AG09309 (cell line): ENCODE measurements at places on chromosomes 11 and 22.

- no peak for DNase-seq
These were observed 1.7 kb downstream of the RASGRP2 start for GRCh38 chr11:64742087-64742888.

DNA sequence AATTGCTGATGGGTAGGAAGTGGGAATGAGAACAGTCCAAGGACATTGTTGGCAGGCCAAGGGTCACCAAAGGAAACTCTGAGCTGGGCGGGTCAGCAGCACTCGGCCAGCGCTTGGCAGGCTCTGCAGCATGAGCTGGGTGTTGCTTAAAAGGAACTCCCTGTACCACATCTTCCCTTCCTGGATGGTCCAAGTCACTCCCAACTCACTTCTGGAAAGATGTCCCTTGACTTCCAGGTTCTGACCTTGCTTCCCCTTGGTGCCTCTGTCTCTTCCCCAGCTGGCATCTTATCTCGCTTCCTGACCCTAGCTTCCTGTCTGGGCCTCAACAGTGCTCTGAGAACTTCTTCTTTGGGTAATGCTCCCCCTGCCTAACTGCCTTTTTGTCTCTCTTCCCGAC is 24.8 kb upstream of the SWAP70 start:
- DNase-seq = no peak

DNA sequence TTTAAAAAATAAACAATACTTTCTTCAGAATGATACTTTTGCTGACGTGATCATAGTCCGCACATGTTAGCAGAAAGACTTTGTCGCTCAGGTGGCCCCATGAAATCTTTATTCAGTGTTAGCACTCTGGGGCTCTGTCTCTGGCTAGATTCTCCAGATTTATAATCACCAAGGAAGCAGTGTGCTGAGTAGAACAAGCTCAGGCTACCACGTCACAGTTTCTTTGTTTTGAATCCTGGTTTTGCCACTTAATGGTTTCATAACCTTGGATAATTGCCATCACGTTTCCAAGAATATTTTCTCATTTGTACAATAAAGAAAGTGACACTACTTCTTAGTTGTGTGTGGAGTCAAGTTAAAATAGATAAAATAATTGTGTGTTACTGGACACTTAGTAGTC is 3.9 kb upstream of the MUC15 start:
- DNase-seq = no peak

GRCh38 chr11:126332221-126332711 is 23.2 kb upstream of the ST3GAL4 start:
- peak; percentile 62 for DNase-seq

GRCh38 chr22:24407278-24407665 is 20.1 kb upstream of the ADORA2A start:
- no peak for DNase-seq

DNA sequence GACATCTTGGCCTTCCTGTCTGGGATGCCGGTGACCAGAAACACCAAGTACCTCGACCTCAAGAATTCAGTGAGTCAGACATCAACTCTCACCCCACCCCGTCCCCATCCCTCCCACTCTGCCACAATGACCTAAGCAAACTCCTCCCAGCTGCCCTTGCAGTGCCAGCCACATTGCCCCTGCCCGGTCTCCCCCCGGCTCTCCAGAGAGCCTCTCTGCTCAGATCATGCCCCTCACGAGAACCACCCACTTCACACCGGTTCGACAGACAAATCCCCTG is 23.6 kb upstream of the MYRF start:
- no peak for DNase-seq

DNA sequence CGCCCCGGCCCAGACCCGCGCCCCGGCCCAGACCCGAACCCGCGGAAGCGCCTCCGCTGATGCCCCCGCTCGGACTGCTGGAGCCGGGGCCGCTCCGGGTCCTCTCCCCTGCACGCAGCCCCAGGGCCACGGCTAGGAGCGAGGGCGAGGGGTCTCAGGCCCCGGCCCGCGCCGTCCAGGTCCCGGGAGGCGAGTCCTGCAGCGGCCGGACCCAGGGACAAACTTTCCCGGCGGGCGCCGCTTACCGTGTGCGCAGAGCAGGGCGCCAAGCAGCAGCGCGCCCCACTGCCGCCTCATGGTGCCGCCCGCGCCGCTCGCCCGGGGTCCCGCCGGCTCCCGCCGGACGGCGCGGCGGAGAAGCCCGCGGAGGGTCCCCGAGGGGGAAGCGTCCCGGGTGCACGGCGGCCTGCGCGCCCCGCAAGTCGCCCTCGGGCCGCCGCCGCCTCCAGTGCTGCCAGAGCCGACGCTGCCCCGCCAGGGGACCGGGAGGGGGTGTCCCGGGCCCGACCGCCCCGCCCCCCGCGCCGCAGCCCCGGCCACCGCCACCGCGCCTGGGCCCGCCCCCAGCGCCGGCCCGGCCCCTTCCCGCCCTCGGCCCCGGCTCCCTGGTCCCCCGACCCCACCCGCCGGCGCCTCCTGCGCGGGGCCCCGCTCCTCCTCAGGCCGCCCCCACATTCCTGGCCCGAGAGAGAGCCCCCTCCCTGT is at the start of gene LRP4:
Gene LRP4, minus strand, starts transcription at position 468 of the 705 bp plus-strand sequence. Its CDS starts 171 bp downstream, at position 297.
- no peak for DNase-seq

DNA sequence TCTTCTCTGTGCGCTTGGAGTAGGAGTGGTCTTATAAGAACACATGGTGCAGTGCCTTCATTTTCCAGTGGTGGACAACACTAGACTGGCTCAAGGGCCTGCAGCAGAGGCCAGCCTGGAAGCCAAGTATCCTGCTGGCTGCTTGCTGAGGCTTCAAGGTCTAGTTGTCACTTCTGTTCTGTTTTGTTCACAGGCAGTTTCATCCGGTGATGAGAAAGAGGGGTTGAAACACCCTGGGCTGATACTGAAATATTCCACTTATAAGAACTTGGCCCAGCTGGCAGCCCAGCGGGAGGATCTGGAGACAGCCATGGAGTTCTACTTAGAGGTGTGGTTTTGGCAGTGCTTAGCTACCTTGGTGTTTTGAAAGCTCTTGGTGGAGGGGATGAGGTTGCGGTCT is 29.8 kb downstream of the CABIN1 start:
- DNase-seq = no peak

- no peak for DNase-seq
These were observed 39.7 kb upstream of the POU2AF2 start for GRCh38 chr11:111205632-111206385.

DNA sequence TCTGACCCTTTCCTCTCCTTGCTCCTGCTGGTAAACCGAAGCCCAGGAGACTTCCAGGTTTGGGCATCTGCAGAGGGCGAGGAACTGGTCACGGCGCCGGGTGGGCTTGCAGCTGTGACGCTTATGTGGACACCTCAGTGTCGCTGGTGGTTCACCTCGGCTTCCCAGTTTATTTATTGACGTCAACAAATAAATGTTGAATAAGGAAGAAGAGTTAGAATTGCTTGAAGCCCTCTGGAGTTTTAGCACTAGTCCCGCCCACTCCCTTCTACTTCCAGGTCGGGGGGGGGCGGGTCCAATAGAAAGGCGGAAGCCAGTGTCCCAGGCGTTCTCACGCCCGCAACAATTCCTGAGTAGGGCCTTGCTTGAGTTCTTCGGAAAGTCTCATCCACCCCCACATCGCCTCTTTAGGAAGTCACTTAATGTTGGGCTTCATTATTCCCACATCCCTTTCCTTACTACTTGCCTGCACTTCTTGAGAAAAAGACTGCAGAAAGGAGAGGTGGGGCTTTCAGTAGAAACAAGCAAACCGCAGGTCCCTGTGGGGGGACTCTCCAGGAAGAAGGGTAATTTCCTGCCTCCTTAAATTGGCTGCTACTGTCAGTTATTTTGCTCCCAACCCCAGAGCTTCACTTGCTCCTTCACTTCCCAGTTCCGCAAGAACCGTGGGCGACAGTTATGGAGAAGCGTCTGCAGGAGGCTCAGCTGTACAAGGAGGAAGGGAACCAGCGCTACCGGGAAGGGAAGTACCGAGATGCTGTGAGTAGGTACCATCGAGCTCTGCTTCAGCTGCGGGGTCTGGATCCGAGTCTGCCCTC is at the start of gene TTC9C:
Gene TTC9C, plus strand, starts transcription at position 316 of the 818 bp plus-strand sequence. Its CDS starts 363 bp downstream, at position 679.
- DNase-seq = peak; percentile 44

DNA sequence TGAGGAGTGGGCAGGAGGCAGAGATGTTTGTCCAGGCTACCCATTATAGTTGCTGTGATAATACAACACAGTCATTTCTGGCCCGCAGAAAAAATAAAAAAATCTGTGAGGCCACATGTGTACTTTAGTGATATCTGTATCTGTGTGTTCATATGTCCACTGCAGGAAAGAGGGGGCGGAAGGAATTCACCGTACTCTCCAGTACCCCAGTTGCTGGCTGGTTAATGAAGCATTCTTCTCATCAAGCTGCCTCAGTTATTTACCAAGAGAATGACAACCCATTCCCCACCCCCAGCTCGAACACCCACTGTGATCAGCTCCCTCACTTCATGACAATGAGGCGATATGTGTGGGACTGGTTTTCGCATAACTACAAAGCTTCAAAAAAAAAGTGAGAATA is 309.3 kb downstream of the SOX6 start:
- DNase-seq = no peak

DNA sequence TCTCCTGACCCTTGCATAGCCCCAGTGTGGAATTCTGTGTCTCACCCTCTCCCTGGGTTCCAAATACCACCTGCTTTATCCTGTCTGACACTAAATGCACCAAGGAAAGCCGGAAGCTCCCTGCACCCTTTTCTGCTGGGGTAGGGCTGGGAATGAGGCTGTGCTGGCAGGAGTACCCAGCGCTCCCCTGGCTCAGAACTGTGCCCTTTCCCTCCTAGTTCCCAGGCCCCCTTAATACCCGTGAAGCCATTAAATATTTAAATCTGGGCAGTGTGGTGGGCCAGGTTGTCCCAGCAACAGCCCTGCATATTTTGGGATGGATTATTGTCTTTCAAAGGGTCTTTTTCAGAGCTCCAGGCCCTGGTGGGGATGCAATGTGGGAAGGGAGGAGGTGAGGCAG is 63.0 kb downstream of the TP53I11 start:
- DNase-seq = no peak

GRCh38 chr11:36218283-36218921 is 70.8 kb downstream of the COMMD9 start:
- DNase-seq = no peak

DNA sequence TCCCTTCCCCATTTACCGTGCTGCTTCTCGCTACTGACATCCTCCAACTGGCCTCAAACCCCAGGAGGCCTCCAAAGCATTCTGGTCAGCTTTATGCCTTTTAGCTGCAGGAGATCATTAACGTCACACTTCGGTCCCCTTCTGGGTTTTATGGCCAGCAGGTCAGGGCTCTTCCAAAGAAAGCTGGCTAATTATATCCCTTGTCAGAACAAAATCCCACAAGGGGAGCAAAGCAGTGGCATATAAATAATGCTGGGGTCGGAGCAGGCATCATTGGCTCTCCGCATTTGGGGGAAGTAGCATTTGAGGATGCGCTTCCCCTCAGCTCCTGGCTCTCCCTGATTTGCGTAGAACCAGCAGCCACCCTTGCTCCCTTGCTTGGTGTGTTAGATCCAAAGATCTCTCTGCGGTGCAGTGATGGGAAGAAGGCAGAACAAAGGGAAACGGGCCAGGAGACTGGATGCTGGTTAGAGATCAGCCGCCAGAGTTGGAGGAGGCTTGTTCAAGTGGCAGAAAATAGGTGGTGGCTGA is 117.4 kb downstream of the DBX1 start:
- no peak for DNase-seq

- DNase-seq = no peak
These were observed 101.9 kb upstream of the ANO3 start for GRCh38 chr11:26229981-26230380.

DNA sequence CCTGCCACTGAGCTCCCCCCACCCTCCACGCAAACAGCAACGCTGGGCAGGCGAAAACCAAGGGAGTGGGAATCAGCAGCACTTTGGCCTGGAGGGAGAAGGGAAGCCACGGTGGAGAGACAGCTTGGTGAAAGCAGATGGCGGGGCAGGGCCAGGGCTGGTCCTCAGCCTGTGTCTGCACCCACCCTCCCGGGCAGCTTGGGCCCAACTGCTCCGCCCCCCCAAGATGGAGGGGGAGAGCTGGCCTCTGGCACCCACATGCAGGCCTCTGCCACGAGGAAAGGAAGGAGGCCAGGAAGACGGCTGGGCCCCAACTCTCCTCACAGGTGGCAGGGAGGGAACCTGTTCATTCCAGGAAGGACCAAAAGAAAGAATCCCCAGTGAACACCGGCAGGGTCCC is 17.8 kb downstream of the MAFF start:
- no peak for DNase-seq

- no peak for DNase-seq
These were observed 123.4 kb downstream of the CSNK2A3 start for GRCh38 chr11:11229647-11230046.

DNA sequence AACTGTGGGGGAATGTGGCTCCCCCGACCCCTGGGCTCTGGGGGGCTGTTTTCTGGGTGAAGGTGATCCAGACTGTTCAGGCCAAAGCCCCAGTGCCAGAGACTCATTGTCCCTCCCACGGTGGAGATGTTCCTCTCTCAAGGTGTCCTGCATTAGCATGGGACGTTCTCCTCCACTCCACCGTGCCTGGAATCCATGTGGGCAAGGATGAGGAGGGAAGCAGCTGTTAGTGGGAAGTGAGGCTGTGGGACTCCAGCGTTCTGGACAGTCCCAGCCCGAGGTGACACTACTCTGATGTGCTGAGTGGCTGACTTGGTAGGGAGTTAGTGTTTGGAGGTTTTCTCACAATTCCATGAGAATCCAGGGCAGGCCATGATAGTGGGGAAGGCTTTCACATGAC is 31.4 kb upstream of the CLDN5 start:
- no peak for DNase-seq

DNA sequence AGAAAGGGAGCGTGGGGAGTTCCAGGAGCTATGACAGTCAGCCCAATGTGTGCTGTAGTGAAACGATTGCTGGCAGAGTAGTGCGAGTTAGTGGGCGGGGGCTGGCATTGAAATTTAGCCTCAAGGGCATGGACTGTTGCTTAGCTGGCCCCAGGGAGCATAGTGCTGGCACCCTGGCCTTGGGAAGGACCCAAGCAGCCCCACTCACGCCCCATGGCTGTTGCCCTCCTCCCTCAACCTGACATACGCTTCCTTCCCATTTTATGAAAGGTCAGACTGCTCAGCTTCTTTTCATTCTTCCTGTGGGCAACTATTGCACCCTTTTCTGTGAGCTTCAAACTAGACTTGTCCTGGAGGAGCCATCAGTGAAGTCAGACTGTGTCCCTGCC is 52.0 kb upstream of the SUSD2 start:
- no peak for DNase-seq

GRCh38 chr22:44047891-44048301 is 23.8 kb downstream of the PARVB start:
- no peak for DNase-seq

GRCh38 chr11:30730011-30730410 is 143.9 kb upstream of the MPPED2 start:
- DNase-seq = no peak
